Cerebellar nuclear complex (tissue), 1 donor: ENCODE measurements at places on chromosomes 5 and 9.

DNA sequence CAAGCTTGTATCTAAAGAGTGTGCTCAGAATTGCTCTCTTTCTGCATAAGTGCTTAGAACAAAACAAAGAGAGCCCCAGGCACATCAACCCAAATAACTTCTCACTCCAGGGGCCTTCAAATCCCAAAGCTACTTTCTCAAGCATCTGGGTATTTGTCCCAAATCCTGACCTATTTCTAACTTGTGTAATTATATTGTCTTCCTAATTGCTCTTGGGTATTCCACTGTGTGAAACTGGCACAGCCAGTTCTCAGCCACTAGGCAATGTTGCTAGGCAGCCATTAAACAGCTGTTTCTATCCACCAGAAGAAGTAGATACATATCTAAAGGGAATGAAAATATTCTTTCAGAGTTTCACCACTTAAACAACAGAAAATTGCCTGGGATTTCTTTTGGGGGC is 198.8 kb downstream of the PRELID2 start:
- no peak for DNase-seq

- DNase-seq = no peak
Measured at GRCh38 chr5:1729641-1730486, 69.8 kb downstream of the MRPL36 start.

- no peak for DNase-seq
Measured at GRCh38 chr5:34570721-34571676, 85.1 kb upstream of the RAI14 start.

GRCh38 chr5:157215514-157216167 is 35.0 kb downstream of the ITK start:
- DNase-seq = no peak

- no peak for DNase-seq
Measured at GRCh38 chr5:157550663-157551062, 24.9 kb downstream of the ADAM19 start.

DNA sequence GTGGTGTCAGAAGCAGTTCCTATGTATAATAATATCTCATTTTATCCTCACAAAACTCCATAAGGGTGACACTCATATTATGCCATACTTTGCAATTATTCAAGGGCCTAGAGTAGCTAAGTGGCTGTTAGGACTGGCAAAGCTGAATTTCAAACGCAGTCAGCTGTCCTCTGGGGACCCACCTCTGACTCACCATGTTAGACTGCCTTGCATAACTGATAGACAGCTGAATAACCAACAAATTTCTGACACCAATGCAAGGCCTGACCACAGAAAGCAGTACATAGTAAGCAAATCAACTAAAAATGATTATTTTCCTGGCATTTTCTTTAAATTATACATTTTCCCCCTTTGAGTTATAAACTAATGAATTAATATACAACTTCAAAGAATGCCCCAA is 251.6 kb upstream of the PTGER4 start:
- DNase-seq = no peak

- DNase-seq = no peak
Measured at GRCh38 chr5:4113905-4114304, 518.3 kb downstream of the IRX1 start.

DNA sequence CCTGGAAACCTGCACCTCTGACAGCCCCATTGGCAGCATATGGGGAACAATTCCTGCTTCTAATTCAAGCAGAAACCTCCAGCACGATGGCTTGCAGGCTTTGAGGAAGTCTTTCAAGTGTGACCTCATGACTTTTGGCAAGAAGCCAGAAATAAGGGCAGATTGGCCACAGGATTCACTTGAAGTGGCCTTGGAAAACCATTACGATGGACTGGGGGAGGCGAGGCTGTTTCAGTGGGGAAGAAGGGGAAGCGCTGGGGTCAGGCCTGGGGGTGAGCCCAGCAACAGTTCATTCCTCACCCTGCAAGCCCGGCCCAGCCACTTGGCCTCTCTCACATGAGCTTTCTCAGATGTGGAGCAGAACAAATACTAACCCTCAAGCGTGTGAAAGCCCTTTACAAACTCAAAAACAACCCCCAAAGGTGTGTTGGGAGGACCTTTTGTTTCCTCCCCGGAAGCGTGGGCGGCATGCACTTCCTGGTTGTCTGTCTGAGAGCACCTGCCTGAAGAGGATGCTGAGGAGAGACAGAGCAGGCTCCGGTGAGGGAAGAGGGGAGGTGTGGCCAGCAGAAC is 26.9 kb upstream of the EEIG1 start:
- DNase-seq = no peak

DNA sequence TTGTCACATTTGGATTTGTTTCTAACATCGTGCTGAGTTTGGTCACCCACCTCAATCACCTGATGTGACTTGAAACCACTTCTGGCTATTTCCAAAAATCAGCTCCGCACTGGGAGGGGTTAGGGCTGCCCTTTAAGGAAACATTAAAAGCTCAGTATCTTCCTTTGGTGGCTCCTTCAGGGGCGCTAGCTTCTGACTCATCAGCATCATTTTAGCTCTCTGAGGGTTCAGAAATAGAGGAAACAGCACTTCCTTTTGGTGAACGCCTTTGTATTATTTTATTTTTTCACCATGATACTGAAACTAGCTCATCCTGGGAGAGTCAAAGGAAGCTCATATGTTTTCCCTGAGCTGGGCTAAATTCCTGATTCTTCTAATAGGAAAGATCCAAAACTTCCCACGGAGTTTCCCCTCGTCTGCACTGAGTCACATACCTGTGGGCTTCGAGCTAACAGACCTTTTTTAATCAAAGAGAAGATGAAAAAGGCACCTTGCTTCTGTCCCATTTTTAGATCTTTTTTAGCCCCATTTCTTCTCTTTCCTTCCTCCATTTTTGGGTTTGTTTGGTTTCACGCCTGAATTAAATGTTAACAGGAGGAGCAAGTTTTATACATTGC is 48.2 kb downstream of the ROPN1L start:
- DNase-seq = no peak

DNA sequence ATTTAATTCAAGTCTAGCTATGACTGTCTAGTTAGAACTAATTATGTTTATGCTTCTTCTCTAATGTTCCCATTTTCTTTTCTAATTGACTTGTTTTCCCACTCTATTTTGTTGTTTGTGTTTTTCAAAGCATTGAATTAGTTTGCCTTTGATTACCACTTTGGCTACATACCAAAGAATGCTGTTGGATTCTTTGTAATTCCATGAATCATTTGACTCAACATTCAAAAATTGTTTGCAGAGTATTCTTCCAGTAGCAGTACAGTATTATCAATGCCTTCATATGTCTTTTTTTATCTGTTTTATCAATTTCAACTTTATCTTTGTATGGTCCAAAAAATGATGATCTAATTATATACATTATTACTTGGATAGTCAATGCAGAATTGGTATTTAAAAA is 288.7 kb downstream of the RFX3 start:
- no peak for DNase-seq

DNA sequence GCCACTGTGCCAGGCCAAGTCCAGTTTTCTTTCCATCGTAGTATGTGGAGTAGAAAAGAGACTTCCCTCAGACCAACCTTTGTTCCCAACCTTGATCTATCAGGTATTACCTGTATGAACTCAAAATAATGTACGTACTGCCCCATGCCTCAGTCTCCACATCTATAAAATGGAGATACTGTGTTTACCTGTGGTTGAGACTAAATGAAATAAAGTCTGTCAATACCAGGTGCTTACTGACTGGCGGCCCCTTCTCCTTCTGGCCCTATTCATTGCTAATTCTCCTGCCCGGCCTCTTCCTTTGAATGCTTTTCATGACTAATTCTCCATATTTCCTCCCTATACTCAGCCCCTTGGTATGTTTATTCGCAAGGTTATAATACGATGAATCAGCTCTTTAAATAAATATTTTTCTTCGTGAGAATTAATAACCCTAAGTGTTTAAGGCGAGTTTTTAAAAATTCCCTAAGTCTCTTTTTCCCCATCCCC is 89.6 kb upstream of the BASP1 start:
- DNase-seq = no peak

- no peak for DNase-seq
Measured at GRCh38 chr5:56012281-56012963, 17.7 kb upstream of the IL6ST start.

- DNase-seq = no peak
Measured at GRCh38 chr9:80699511-80699998, 989.8 kb downstream of the TLE1 start.

GRCh38 chr5:60196385-60197113 is 303.0 kb upstream of the PDE4D start:
- DNase-seq = no peak

GRCh38 chr5:177546258-177546741 is 8.1 kb downstream of the FAM193B start:
- no peak for DNase-seq

DNA sequence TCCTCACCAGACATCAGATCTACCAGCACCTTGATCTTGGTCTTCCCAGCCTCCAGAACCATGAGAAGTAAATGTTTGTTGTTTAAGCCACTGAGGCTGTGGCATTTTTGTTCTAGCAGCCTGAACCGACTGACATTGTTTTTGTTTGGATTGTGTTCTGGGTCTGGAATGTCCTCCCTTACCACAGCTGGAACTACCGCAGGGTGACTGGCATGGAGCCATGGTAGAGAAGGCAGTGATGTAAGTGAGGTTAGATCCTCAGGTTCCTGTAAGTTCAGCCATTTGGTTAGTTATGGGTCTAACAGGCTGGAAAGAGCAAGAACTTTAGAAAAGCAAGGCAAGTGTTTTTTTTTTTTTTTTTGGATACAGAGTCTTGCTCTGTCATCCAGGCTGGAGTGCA is 209.3 kb downstream of the DAB2IP start:
- no peak for DNase-seq

GRCh38 chr9:86324308-86324707 is 29.9 kb downstream of the TUT7 start:
- DNase-seq = no peak

DNA sequence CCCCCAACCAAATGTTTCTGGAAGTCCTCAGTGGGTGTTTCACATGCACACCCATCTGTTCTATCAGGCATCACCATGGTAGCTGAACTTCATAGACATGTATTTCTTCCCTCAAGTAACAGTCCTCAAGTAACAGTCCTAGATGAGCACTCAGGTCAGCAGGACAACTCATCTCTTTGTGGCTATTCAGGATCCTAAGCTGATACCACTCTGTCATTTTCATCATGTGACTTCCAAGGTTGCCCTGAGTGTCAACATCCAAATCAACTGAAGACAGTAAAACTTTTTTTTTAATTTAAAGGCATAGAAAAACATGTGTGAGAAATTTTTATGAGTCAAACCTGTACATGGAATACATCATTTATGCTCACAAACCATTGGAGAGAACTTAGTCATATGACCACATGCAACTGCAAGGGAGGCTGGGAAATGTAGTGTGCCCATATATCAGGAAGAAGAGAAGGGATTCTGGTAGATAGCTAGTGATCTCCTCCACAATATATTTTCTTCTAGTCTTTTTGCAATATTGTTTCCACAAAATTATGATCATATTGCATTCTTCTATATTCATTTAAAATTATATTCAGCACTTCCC is 64.2 kb upstream of the FST start:
- DNase-seq = no peak

- no peak for DNase-seq
Measured at GRCh38 chr9:92658611-92659010, 11.3 kb downstream of the IPPK start.

- DNase-seq = no peak
Measured at GRCh38 chr5:139664727-139665351, 16.7 kb downstream of the CXXC5 start.

GRCh38 chr5:168073311-168073710 is 218.1 kb upstream of the WWC1 start:
- DNase-seq = no peak

GRCh38 chr9:3768712-3769457 is 243.1 kb upstream of the RFX3 start:
- no peak for DNase-seq

DNA sequence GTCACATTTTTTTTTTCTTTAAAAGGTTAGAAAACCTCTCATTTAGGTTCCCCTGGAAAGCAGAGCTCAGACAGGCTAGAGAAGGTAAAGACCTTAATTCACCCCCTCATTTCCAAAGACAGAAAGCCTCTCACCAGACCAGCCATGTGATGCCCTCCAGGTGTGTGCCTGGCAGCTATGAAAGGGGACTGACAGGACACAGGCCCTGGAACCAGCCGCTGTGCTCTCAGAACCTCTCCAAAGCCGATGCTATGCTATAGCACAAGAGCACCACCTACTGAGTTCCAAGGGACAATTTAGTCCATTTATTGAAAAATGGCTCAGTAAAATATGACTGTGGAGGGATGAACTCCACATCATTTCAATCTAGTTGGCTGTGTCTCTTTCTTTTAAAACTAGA is 48.8 kb downstream of the FANCC start:
- no peak for DNase-seq

- DNase-seq = no peak
Measured at GRCh38 chr5:167064198-167064776, 1227.2 kb upstream of the WWC1 start.

- DNase-seq = no peak
Measured at GRCh38 chr9:34907044-34907443, 51.0 kb upstream of the PHF24 start.

GRCh38 chr9:33379666-33380389 is 22.5 kb downstream of the AQP7 start:
- no peak for DNase-seq

DNA sequence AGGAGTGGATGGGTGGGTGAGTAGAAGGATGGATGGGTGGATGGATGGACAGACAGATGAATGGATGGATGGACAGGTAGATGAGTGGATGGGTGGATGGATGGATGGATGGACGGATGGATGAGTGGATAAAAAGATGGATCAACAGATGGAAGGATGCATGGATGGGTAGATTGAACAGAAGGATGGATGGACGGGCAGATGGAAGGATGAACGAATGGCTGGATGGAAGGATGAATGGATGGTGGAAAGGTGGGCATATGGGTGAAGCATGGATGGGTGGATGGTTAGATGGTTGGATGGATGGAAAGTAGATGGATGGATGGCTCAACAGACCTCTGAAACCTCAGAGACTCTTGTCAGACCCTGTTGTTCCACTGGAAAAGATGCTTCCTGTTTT is 10.1 kb downstream of the FLT4 start:
- DNase-seq = no peak

- DNase-seq = no peak
Measured at GRCh38 chr5:149338364-149338763, 6.9 kb upstream of the GRPEL2 start.

DNA sequence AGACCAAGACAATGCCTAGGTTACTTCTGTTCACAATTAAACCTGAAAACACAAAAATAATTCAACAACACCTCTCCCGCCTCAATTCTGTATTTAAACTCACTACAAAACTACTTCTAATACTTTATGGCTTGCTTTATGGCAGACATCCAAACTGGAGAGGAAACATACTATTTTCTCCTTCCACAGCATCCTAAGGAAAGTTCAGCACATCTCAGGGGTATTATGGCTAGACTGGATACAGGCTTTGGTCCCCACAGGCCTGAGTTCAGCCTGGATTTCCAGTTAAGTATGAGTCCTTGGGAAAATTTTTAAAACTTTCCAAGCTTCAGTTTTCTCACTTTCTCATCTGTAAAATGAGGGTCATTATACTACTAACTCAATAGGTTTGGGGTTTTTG is 480.2 kb downstream of the CAAP1 start:
- DNase-seq = no peak
